NCI-H1105 treated with DMSO at 0.1 percent for 48 hours (cell line): ENCODE measurements at places on chromosomes 16 and 17.
A peak's percentile ranks its signal among the peaks of the same experiment; 100 is the strongest.

GRCh38 chr17:10305398-10305797, 67.4 kb downstream of the MYH13 start:
- DNase-seq: no peak

DNA sequence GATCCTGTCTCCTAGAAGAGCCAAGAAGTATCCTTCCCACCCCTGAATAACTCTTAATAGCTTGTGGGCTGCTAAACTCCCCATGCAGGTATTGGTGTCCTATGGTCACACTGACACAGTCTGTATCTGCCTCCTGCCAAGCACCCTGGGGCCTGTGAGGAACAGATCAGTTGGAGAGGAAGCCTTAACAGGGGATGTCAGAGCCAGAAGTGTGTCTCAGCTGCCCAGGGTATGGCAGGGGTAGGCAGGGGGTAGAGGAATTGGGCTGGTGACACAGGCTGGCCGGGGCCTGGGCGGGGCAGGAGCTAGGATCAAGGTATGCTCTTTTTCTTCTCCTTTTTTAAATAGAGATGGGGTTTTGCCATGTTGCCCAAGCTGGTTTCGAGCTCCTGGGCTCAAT, 44.7 kb downstream of the DDX19A start:
- DNase-seq: no peak

GRCh38 chr17:38872027-38872511, 2.2 kb downstream of the LASP1 start:
- DNase-seq: no peak

- DNase-seq: no peak
Measured at GRCh38 chr16:87836844-87837581, 32.3 kb downstream of the SLC7A5 start.

GRCh38 chr17:36124879-36125824, 21.5 kb downstream of the CCL4 start:
- DNase-seq: no peak

GRCh38 chr16:61879306-61879705, 156.9 kb downstream of the CDH8 start:
- DNase-seq: no peak

DNA sequence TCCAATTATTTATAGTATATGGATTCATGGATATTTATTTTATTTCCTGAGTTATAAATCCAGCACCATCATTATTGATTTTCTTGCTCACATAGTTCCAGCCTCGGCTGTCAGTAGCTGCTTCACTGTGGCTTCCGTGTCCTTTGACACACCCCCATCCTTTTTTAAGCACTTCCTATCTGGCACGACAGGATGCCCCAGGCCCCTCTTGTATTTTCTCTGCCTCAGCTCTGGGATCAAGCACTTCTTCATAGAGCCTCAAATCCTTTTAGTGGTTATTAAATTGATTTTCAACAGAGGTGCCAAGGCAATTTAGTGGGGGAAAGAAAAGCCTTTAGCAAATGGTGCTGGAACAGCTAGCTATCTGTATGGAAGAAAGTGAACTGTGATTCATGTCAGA, 59.8 kb downstream of the GAN start:
- no peak for DNase-seq

GRCh38 chr17:77148077-77148939, 7.5 kb downstream of the SEC14L1 start:
- no peak for DNase-seq

- DNase-seq: no peak
Measured at GRCh38 chr17:65185668-65186382, 48.7 kb downstream of the RGS9 start.

DNA sequence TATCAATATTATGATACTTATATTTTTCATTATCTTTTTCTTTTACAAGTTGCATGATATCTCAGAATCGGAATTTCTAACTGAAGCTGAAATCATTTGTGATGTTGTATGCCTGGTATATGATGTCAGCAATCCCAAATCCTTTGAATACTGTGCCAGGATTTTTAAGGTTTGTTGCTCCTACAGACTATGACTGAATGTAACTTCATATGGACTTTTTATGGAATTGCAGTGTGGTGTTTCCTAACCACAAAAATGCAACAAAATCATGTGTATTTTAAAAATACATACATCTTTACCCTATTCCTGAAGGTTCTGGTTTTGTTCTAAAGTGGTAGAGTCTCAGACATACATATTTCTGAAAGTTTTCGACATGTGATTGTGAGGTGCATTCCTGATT, 58.8 kb upstream of the RHBDL3 start:
- DNase-seq: no peak

GRCh38 chr16:68005786-68006286, 6.6 kb upstream of the DPEP2 start:
- DNase-seq: no peak

GRCh38 chr17:82865274-82865673, 25.5 kb upstream of the ZNF750 start:
- no peak for DNase-seq

- DNase-seq: no peak
Measured at GRCh38 chr17:28573040-28573380, 1.7 kb upstream of the PIGS start.

DNA sequence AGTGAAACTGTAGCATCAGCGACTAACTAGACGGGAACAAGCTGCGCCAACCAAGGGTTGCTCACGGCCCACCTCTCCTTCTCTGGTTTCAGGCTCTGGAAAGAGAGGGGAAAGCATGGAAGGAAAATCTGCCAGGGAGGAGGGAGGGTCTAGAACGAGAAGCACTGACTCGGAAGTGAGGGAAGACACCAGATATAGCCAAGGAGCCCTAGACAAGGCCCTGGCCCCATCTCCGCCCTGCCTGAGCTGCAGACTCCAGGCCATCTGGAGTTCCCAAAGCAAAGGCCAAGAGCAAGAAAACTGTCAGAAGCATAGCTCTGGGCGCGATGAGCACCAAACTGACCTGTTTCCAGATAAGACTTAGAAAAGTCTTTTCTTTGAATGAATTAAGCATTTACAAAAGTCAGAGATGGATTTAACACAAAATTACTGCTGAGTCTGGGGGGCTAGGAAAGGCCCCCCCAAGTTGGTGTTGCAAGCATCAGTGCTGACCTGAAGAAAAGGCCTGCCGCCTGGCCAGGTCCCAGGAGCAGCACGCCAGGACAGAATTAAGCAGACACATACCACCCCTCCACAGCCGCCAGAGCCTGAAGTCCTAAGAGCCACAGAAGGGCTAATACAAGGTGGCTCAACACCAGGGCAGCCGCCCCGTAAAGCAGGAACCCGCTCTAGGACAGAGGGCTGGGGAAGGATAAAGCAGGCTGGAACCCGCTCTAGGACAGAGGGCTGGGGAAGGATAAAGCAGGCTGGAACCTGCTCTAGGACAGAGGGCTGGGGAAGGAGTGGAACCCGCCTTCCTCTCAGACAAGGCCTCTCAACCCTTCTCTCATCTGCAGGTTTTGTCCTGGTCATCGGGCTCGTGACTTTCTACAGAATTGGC, 20.7 kb downstream of the TMEM204 start:
- no peak for DNase-seq

DNA sequence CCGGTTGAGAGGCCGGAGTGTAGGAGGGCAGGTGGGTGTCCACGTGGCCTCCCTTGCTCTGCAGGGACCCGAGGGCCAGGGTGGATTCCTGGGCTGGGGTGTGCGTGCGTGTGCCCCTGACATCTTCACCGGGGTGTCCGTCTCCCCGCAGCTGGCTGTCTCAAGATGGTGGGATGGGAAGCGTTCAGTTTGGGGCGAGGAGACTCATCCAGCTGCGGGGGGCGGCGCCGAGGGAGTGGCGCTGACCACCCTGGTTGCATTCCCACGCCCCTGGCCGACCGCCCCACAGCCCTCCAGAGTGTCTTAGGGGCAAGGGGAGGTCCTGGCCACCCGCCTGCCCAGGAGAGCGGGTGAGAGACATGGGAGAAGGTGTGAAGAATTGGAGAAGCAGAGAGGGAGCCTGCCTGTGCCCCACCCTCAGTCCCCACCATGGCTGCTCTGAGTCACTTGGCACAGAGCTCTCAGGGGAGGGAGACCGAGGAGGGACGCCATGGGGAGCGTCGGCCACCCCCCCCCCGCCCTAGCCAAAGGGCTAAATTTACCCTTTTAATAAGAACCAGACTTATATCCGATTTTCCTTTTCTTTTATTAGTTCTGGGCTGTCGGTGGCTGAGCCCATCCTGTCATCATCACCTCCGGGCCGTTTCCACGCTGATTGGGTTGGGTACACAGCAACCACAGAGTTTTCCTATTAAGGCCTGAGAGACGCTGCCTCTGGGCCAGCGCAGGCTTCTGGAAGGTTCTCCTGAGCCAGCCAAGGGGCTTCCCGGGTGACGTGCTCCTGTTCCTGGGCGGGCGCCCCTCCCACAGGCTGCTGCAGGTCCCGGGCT, 22.0 kb downstream of the BAHCC1 start:
- no peak for DNase-seq

DNA sequence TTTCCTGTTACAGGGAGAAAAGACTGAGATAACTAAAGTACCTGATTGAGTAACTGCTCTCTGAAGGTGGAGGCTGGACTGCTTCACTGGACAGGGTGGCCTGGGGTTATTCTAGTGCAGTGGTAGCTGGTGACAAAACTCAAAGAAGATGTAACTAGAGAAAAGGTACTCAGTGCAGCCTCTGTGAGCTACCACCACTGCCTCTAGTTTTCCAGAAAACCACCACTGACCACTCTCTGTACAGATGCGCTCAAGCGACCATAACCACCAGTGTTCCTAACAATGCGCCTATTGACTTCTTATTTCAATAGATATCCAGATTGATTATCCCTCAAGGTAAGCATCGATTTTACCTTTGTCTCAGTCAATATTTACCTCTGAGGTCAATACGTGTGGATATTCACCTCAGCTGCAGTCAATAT, 492.2 kb downstream of the WWOX start:
- DNase-seq: no peak

DNA sequence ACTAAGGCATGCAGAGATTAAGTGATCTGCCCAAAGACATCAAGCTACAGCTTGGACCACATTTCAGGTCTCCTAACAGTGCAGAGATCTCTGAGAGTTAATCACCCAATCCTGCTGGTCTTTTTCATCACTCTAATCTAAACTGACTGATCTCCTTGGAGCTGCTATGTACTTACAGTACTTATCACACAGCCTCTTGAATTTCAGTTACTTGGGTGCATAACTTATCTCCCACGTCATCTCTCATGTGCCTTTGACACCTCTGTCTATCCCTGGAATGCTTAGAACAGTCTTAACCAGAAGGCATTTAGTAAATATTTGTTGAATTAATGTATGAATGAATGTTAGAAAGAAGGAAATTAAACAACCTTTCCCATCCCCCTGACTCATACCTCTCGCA, 139.0 kb downstream of the SNX11 start:
- no peak for DNase-seq

DNA sequence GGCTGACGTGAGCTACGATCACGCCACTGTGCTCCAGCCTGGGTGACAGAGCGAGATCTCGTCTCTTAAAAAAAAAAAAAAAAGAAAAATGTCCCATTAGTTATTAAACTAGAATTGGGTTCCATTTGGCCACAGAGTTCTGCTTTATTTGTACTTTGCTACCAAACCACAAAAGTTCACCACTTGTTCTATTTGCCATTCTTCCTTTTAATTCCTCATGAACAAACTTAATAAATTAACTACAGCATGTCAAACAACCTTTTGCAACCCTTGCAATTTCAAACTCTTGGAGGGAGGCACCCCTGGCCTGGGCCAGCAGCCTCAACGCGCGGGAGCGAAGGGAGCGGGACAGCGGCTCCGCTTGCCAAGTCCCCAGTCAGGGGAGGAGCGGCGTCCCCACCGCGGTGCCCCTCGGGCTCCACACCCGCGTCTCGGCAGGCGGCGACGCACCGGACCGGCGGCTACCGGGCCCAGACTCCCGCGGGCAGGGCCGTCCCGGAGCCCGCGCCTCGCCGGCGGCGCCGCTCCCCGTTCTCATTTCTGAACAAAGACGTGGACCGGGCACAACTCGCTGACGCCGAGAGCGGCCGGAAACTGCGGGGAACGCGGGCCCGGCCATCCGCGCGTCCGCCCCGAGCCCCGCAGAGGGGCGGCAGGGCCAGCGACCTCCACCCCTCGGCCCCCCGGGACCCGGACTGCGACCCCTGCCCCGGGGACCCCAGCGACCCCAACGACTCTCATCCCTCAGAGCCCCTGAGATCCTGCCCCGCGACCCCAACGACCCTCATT, 775 bp downstream of the CYTH1 start:
- peak; percentile 9 for DNase-seq

DNA sequence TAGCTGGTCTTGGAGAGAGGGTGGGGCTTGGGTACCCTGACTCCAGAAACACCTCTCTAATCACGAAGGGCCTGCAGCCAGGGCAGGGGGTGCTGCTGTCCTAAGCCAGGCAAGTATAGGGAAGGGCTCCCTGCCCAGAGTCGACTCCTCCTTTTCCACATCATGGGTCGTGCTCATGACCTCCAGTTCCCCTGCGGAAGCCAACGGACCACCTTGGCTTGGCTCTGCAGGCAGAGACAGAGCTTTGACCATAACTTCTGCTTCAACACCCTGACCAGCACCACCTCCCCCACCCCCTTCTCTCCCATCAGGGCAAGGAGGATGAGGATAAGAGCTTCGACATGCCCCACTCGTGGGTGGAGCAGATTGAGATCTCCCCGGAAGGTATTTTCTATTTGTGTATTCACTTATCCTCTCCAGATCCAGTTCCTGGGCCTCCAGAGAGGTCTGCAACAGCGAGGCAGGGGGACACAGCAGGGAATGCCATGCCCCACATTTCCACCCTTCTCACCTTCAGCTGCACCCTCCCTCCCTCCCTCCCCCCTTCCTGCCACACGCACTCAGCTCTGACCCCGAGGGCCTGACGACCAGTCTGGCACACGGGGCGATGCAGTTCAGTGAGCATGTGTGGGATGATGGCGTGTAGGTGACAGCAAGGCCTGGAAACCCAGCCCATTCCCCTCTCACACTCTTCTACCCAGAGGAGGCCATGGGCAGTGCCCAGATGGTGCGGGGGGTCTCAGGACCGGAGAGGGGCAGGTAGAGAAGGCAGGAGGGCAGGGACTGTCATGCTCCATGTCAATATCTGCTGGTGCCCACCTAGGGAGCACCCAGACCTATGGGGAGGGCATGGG, 14.0 kb upstream of the KATNB1 start:
- DNase-seq: no peak

- DNase-seq: no peak
Measured at GRCh38 chr17:142102-142661, 4.8 kb downstream of the SCGB1C2 start.

- no peak for DNase-seq
Measured at GRCh38 chr17:5429191-5429887, 9.4 kb downstream of the RPAIN start.

DNA sequence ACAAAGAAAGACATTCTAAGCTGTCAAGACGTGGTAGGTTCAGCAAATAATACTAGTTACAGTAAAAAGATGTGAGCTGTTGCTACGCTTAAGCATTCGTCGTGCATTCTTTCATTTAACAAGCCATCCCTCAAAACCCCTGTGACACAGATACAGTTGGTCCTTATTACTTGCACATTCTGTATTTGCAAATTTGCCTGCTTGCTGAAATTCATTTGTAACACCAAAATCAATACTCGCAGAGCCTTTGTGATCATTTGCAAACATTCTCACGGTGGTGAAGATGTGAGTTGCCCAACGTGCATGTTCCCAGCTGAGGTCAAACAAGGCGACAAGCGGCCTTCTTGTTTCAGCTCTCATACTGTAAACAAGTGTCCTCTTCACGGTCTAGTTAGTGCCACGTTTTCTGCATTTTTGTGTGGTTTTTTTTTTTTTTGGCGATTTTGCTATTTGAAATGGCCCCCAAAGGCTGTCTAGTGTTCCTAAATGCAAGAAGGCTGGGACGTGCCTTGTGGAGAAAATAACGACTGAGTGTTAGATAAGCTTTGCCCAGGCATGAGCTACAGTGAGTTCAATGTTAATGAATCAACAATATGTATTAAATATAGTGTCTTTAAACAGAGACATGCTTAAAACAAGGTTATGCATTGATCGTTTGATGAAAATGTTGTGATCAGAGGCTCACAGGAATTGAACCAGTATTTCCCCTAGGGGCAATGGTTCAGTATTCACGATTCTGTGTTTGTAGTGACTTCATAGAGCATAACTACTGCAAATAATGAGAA, 84.1 kb downstream of the RAB11FIP4 start:
- no peak for DNase-seq
